ENCODE measurements at places on chromosomes 6 and 20.
A peak's percentile ranks its signal among the peaks of the same experiment; 100 is the strongest.

DNA sequence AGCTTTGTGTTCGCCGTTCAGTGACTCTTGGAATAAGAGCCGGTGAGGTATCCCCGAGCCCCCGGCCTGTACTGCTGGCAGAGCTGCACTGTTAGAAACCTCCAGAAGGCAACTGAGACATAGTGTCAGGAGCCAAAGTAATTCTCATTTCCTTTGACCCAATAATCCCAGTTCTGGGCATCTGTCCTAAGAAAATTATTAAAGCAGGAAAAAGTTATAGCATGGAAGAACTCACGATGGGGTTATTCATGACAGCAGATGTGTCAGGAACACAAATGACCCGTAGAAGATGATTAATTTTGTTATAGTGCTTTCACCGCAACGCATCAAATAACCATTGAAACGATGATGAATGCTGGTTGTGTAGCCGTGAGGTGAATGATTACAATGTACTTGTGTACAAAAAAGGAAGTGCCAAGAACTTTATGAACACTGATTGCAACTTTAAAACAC lies 20.3 kb downstream of the CYP21A2 start:
- no peak for DNase-seq

DNA sequence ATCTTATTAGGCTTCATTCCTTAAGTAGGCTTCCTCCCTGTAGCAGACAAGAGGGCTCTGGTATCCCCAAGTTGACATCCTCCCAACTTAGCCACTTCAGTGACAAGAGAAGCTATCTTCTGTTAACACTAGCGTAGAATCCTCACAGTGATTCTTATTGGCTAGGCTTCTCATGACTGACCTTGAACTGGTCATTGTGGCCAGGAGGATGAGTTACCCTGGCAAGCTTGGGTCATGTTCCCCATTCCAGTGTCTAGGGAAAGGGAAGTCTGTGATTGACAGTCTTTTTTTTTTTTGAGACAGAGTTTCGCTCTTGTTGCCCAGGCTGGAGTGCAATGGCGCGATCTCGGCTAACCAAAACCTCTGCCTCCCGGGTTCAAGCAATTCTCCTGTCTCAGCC lies 7.1 kb downstream of the CDKAL1 start:
- DNase-seq = no peak

- no peak for DNase-seq
These were observed 82.1 kb downstream of the ADAT2 start for GRCh38 chr6:143368426-143368825.

DNA sequence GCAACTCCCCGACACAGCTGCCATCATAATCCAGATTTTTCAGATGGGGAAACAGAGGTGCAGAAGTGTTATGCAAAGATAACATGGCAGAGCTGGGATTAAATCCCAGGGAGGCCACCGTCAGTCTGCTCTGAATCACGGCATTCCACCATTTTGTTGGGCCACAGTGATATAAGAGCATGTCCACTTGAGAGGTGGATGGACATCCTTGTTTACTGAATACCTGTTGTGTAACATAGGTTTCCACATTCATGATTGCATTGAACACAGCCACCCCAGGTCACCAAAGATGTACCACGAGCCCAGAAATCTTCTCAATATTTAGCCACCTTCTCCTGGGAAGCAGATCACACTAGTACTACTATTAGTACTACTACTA lies 191.5 kb downstream of the LRFN2 start:
- DNase-seq = no peak

DNA sequence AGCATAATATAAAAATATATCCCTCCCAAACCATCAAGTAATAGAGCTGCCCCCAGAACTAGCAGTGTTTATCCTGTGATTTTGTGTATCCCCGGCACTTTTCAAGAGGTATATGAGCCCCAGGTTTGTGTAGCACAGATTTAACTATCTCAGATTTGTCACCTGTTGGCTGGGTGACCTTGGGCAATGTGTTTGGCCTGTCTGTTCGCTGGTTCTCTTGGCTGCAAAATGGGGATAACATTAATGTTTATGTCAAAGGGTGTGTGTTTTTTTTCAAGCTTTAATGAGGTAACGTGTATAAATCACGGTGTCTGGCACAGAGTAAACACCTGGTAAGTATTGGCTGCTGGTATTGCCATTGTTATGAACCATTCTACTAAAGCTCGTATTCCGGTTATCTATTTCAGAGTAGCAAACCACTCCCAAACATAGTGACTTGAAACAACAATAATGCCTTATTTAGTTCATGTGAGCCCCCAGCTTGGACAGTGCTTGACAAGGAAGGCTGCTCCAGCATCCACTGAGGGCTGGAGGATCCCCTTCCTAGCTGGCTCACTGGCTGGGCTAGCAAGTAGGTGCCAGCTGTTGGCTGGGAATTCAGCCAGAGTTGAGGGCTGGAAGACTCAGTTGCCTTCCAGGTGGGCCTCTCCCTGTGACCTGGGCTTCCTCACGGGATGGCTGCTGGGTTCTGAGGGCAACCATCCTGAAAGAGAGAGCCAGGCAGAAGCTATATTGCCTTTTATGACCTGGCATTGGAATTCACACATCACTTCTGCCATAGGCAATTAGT lies 36.2 kb downstream of the PDRG1 start:
- DNase-seq = no peak

DNA sequence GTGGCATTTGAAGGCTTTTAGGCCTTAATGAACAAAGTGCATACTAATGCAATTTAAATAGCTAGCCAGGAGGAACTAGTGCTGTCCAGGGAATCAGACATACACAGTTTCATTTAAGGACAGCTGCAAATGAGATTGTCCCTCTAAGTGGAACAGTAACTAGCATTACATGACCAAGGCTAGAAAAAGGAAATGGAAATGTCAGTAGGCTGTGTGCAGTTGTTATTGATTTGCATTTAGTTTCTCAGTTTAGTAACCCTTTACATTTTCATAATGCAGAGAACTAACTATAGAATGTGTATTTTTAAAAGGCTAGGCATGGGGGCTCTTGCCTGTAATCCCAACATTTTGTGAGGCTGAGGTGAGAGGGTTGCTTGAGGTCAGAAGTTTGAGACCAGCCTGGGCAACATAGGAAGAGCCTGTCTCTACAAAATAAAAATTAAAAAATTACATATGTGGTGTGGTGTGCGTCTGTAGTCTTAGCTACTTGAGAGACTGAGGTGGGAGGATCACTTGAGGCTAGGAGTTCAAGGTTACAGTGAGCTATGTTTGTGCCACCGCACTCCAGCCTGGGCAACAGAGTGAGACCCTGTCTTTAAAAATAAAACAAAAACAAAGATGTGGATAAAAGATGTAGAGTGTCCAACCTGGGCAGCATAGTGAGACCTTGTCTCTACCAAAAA lies 468.0 kb downstream of the UTRN start:
- peak; percentile 3 for DNase-seq

DNA sequence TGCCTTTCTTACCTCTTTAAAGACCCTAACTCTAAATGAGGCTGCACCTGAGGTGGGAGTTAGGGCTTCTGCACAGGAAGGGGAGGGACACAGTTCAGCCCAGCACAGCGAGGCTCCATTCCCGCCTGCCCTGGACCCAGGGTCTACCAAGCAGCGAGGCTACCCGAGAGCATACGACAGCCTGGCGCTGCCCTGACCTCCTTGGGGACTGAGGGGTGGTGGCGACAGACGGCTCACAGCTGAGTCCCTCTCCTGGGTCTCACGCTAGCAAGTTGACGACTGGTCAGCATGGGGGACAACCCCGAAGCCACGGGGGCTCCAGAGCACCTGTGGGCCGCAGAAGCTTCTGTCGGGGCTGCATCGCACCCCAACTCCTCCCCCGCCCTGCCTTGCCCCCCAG lies 24.4 kb downstream of the SLC17A9 start:
- DNase-seq = no peak

DNA sequence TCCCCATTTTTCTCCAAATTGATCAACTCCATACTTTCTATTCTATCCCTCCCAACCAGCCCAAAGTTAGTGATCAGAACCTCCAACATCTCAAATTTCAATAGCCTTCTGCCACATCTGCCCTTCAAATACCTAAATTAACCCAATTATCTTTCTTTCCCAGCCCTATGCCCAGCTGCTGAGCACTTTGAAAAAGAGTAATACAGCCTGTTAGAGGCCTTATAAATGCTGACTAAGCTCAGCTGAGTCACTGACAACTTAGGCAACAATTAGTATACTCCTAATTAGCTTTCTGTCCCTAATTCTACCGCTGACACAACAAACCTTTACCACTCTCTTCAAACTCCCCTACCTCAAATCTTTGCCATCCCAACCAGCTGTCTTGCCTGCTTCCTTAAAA lies 23.5 kb downstream of the RUNX2 start:
- no peak for DNase-seq

DNA sequence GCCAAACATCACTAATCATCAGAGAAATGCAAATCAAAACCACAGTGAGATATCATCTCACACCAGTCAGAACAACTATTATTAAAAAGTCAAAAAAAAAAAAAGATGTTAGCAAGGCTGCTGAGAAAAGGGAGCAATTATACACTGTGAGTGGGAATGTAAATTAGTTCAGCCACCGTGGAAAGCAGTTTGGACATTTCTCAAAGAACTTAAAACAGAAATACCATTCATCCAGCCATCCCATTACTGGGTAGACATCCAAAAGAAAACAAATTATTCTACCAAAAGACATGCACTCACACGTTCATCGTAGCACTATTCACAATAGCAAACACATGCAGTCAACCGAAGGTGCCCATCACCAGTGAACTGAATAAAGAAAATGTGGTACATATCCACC lies 213.9 kb downstream of the TTLL2 start:
- DNase-seq = no peak
